Karpas-422 (cell line): ENCODE measurements at places on chromosomes 4 and X.

DNA sequence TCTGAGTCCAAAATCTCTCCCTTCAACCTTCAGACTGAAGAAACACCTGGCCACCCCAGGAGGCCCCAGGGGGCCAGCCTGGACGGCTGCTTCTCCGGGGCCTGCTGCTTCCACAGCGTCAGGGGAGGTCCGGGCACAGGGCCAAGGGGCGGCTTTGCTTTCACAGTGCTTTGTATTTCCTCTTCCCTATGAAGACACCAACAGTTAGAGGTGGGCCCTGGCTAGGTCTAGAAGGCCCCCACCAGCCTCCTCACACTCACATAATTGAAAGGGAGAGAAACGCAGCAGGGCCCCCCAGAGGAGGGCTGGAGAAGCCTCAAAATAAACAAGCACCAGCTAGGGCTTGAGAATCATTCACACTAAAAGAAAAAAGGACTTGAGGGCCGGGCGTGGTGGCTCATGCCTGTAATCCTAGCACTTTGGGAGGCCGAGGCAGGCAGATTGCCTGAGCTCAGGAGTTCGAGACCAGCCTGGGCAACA, 17.8 kb downstream of the SCD5 start:
- DNase-seq = peak; percentile 92

- no peak for DNase-seq
These were observed 5.2 kb upstream of the NAP1L5 start for GRCh38 chr4:88702782-88703181.

- no peak for DNase-seq
These were observed 1.2 kb downstream of the ARHGAP6 start for GRCh38 chrX:11664211-11665167.

GRCh38 chr4:144901141-144901540, 196.9 kb downstream of the ANAPC10 start:
- no peak for DNase-seq

DNA sequence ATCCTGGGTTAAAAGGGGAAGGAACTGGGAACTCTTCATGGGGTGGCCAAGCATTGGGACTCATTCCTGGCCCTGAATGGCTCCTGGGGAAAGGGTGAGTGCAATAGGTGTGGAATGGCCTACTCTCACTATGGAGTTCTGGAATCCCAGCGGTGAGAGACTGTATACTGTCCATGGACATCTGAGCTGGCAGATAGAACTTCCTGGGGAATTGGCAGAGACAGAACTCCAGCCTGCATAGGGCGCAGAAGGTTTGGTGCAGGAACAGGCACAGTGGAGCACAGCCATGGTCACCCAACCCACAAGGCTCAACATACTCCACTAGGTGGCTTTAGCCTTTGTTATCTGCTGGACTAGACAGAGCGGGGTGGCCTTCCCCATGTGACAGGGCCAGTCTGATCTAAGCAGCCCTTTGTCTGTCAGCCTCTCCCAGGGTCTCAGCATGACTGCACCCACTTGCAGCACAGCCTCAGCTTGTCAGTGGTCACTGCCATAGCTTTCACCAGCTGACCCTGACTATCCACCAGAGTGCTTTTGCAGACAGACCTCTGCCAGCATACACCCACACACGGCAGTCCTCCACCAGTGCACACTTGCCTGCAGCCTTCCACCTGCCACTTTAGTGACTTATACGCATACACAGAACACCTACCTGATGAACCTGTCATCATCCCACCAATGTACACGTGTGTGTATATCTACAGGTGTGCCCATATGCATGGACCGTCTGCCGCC, 48.4 kb downstream of the TECRL start:
- DNase-seq = no peak

DNA sequence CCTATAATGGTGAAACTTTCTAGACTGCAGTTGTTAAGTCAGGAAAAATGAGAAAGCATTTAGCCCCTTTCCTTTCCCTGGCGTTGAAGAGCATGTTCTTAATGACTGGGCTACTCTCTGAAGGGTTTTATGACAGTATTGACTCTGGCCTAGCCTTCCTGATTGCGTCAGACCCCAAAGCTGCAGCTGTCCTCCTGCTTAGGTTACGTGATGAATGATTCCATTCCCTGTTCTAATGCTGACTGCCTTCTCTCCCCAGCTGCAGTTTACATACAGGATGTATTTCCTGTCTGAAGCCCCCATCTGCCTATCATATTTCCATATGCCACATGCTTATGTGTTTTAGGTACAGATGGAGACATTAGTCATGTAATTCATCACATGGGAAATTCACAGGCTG, 105.8 kb upstream of the EGFL6 start:
- DNase-seq = no peak

DNA sequence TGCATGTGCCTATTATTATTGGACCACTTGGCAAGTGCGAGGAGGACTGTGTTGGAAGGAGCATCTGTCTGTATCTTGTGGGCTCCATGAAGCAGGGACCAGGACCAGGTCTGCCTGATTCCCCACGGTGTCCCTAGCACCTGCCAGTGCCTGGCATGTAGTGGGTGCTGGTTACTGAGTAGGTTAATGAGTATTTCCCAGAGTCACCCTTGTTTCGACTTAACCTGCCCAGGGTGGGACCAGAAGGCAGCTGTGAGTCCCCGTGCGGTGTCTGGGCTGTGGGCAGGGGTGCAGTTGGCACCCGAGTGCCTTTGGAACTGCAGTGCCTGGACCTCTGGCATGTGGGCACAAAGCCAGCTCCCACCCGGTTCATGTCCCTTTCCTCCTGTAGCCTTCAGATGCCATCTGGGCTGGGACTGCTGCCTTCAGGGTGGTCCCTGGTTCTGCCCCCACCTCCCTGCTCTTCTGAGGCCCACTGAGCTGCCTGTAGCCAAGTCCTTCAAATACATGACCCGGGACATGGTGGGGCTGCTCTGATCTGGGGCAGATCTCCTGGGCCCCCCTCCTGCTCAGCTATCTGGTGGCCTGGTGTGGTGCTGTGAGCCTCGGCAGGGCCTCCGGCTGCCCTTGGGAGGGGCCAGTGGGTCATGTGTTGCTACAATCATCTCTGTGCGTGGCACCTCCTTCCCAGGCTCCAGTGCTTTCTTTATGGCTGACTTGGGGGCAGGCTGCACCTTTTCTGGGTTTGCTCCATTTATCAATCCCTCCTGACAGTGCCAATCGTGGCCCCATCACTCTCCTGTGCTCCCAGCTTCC, 53.0 kb upstream of the SORCS2 start:
- no peak for DNase-seq

DNA sequence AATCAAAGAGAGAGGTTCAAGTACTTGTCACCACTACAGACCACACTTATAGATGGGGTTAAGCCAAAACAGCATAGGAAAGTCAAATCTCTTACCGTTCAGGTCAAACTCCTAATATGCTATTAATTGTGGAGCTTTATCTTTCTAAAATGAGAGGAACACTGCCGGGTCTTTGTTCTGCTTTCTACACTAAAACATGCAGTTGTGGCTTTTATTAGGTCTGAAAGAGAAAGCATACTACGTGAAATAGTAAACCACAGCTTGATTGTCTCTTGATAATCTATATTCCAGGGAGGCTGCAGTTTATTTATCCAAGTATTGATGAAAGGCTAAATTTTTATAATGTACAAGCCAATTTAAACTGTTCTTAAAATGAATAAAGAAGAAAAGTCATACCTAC, 12.3 kb upstream of the INPP4B start:
- DNase-seq = no peak

GRCh38 chr4:139887962-139888735, 222.5 kb downstream of the MGST2 start:
- peak; percentile 79 for DNase-seq

GRCh38 chr4:184410748-184411147, 63.6 kb downstream of the IRF2 start:
- no peak for DNase-seq

DNA sequence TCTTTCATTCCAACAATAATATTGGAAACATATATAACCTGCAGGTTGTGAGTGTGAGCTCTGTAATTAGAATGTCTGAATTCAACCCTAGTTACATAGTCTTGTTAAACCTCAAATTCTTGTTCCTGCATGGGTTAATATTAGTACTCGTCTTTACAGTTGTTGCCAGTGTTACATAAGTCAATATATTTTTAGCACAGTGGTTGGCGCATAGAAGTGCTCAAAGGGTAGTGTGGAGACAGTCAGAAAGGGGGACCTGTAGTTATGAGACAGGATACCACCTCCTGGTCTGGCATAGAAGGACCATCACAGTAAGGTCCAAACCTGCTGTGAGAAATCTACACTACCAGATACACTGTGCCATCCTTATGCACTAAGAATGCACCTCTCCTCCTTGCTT, 1045.9 kb upstream of the SLIT2 start:
- no peak for DNase-seq

DNA sequence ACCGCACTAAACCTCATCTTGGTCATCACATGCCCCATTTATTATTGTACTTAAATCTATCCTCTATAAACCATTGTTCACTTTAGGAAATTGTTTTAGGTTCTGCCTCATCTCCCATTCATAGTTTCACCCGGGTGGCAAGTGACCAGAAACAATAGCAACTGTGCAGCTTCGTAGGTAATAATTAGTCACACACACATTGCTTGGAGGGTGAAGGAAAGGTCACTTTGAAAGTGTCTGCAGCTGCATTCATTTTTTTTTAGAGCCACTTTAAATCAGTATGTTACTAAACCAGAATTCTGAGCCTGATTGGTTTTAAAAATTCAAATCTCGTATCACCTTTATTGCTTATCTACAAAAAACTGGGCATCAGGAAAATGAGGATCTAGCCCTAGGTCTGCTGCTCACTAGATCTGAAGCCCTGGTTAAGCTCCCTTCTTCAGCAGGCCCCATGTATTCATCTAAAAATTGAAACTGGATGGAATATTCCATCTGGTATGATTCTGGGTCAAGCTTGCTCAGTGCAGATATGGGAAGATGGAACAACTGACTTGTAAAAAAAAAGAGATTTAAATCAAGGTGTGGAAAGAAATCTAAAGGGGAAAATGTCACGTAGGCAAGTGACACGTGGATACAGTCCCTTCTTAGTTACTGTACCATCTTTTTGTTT, 62.4 kb downstream of the LIMCH1 start:
- no peak for DNase-seq

- no peak for DNase-seq
These were observed 134.0 kb upstream of the MAP9 start for GRCh38 chr4:155510771-155511170.

DNA sequence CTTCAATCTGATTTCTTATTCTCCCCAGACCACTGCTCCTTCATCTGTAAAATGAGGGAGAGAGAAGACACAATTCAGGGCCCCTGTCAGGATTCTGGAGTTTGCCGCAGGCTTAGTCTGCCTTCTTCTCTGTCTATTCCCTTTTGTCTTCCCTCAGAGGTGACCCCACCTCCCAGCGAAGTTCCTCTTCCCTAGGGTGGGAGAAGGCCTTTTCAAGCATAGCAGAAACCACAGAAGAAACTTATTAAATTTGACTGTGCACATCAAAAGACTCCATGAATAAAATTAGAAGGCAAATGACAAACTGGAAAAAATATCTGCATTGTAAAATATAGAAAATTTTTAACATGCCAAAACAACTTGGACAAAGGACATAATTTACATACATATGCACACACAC, 148.8 kb downstream of the HNRNPD start:
- no peak for DNase-seq

DNA sequence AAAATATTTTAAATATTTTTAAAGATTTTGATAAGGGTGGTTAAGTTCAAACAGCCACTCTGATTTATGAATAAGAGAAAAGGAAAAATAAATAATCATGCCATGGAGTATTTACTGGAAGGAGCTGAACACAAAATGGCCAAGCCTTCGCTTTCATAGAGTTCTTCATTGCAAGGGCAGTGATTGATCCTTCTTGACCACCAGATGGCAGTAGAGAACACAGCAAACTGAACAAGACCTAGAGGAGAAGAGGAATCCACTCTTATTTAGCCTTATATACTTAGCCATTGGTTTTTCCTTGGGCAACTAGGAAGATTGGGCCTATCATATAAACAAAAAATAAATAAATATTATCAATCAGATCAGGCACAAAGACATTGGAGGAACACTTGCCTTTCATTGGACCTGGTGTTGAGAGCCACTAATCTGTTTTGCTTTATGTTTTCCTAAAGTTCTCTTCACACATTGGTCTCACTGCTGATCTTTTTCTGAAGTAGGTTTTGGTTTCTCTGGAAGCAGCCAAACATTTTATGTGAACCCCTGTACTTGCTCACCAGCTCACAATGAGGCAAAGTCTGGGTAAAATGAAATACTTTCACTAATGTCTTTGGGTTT, 58.1 kb upstream of the PARM1 start:
- DNase-seq = peak; percentile 93

- no peak for DNase-seq
These were observed 59.8 kb upstream of the COX18 start for GRCh38 chr4:73129319-73129718.

DNA sequence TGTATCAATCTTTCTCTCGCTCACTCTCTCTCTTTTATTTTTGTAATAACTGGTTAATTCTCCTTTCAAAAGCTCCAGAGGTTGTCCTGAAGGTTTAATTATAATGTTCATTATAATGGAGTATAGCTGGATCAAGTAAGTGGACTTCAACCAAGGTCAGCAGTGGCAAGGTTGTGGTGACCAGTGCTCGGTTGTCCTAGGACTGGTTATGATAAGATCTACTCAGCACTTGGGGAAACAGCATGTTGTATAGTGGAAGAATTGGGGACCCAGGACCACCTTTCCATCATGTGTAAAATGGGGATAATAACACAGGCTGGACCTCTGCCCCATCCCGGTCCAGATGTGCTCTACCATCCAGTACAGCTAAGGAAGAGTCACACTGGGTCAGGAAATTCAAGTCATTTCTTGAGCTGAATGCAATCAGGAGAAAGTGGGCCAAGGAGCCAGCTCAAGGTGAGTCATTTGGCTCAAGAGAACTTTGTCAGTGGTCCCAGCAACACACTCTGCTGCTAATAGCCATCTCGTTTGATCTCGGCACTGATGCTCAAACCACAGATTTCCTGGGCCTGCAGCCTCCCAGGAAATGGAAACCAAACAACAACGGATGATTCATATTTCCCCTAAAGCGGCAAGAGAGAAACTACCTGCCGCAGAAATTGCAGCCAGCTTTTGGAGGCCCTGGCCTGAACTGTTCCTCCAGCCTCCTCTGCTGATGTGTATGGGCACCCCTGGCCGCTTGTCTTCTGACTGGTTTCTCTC, 123.6 kb upstream of the RBPJ start:
- DNase-seq = no peak

DNA sequence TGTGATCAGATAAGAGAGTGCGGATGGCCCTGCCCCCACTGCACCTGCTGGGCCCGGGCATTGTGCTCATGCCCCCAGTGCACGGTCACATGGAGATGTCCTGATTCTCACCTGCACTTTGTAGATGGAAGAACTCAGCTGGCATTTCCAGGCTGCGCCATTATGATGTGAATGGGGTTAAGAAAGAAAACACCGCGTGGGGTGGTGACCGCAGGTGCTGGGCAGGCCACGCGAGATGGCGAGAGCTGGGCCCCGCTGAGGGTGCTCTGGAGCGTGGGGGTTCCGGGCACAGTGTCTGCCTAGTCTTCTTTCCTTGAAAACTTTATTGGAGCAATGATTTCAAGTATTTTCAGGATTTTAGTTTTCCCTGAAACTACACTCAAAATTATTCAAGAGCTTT, 17.8 kb upstream of the HGFAC start:
- DNase-seq = no peak

DNA sequence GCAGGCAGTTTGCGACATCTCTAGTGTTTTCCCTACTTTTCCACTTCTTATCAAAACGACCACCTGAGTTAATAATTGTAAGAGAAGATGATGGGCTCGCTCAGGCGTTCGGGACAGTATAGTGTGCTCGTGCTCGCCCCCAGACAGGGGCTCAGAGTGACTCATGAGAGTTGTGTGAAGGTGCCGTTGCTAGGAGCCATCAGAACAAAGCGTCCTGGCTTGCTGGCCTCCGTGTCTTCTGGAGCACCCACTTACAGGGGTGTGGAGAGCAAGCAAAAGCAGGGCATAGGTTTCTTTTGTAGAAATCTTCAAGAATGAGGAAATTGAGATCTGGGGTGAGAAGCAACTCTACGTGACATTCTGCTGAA, 73.0 kb upstream of the ADGRG2 start:
- no peak for DNase-seq
